Occipital lobe (tissue), 3 donors: ENCODE measurements at places on chromosomes 11 and 22.

DNA sequence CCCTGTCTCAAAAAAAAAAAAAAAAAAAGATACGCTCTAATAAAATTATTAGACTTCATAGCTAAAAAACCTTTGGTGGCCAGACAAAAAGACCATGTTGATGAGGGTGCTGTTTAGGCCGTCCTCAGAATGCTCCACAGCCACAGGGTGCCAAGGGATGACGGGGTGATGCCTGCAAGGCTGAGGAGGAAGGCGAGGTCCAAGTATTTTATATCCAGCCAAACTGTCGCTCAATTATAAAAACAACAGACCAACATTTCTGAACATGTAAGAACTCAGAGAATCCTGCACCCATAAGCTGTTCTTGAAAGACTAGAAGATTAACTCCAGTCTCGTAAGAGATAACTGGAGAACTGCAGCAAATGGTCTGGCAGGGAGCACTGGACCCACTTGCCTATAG lies 29.2 kb downstream of the TBX1 start:
- DNase-seq: no peak

- DNase-seq: no peak
These were observed 53.3 kb upstream of the ARFGAP3 start for GRCh38 chr22:42910221-42910942.

DNA sequence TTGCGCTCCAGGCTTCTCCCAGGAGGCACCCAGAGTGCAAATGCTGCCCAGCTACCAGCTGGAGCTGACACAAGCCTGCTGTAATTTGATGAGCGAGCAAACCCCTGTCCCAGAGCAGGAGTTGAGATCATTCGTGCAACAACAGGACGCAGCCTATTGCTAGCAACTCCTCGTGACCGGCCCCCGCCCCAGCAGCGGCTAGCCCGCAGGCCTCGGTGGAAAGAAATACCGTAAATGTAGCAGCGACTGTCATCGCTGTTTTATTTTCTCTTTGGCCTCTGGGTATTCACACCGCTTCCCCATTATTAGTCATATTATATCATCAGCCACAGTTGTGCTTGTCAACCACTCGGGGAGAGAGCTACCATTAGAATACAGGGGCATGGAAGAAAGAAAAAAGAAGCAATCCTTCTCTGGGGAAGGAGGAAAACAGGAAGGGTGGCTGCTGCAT lies 59.2 kb upstream of the ATXN10 start:
- no peak for DNase-seq

- no peak for DNase-seq
These were observed 557.3 kb upstream of the ANO5 start for GRCh38 chr11:21635394-21636145.

- peak; percentile 22 for DNase-seq
These were observed at the start of gene OAF for GRCh38 chr11:120210626-120211521. OAF (plus strand) TSS chr11:120211032; CDS start chr11:120211280, 248 bp downstream.

DNA sequence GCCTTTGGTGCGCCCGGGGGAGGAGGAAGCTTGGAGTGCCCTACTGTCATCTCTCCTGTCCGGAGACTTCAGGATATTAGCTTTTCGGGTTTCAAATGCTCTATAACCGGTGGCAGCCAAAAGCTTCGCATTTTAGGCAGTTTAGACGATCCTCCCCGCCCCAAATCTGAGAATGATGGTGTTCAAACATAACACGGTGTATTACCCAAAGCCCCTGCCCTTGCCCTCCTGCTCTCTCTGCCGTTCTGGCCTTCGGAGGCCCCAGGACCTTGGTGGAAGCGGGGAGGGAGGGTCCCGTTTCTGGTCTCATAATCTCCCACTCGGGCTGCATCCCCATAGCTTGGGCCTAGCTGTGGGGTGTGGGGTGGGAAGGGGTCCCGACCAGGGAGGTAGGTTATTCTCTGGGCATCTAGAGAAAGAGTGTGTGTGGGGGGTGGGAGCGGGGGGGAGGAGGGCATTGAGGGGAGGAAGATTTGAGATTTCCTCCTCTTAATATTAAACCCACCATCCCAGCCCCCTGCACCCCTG lies 2.3 kb downstream of the PKNOX2 start:
- no peak for DNase-seq

DNA sequence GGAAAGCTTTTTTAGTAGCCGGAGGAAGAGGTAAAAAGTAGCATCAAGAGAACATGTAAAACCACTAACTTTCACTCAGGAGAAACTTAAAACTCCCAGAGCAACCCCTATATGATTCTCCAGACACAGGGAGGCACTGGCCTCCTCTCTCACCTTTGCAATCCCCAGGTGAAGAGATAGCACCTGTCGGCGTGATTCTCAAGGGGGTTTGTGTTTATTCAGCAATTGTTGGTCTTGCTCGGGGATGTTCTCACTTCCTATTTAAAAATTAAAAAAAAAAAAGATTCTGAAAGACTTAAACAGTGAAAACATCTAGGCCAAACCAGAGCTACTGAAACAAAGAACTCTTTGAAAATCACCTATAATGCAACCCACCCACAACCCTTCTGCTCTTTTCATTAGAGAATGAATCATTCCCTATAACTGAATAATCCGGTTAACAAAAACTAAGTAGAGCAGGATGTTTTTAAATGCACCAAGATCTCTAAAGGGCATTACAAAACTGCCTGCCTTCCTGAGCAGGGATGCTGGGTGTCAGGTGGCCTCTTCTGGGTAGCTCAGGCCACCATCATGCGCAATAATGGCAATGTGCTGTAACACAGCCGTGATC lies 24.9 kb downstream of the DHCR7 start:
- DNase-seq: no peak

GRCh38 chr22:49079027-49079725 lies 748.5 kb downstream of the BRD1 start:
- DNase-seq: no peak
